Activated CD4-positive, alpha-beta T cell treated with anti-CD3 and anti-CD28 coated beads for 36 hours (primary cell): ENCODE measurements at places on chromosomes 1 and 21. TPM values are rescaled to one million over a fixed set of nuclear protein-coding genes. Genes with fewer than 3 reads are reported as not detected.

- no peaks in the 10 kb centered on the region for H3K4me1 ChIP-seq
- peaks cover 2% of the 10 kb centered on the region for H3K27me3 ChIP-seq
- DNase-seq = no peak
- H3K4me3 ChIP-seq = no peak overlapping the region
- H3K27ac ChIP-seq = no peak overlapping the region
Observed at GRCh38 chr1:74686928-74687327, 13.3 kb upstream of the ERICH3 start.

The CDK11A gene
- total RNA-seq = 50.5 TPM

The MTMR11 gene
- 1.3 TPM for total RNA-seq

- peak overlapping the region; percentile 94 for H3K27ac ChIP-seq
- H3K4me1 ChIP-seq = peaks cover 58% of the 10 kb centered on the region
- H3K4me3 ChIP-seq = peak overlapping the region; percentile 89
- H3K27me3 ChIP-seq = no peaks in the 10 kb centered on the region
- DNase-seq = peak; percentile 91
- peaks cover 17% of the 10 kb centered on the region for H3K36me3 ChIP-seq
Observed at GRCh38 chr1:153532769-153533599, 2.8 kb downstream of the S100A6 start.

DNA sequence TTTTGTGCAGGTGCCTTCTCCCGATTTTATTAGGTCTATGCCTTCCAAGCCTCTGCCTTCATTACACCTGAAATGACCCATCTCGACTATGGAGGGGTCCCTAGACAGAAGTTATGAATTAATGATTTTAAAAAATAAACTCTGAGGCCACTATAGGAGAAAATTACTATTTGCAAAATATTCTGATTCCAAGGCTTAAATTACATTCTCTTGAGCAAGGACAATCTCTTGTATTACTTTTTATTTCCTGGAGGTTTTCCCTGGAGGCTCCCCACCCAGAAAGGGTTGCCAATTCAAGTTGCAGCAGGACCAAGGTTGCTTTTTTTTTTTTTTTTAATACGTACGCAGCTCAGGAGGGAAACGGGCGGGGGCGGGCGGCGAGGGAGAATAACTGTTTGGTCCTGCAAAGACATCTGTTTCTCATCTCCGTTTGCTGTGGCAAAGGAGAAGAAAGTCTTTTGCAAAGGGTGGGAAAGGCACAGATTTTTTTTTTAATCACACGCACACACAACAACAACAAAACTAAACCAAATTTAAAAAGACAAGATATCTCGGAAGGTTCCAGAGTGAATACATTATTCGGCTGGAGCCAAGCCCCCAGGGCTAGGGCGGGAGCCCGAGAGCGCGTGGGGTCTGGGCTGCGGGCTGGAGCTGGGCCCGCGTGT, 618 bp upstream of the SERTAD4 start:
- DNase-seq = no peak
- peak overlapping the region; percentile 25 for H3K4me3 ChIP-seq
- peaks cover 10% of the 10 kb centered on the region for H3K4me1 ChIP-seq
- no peak overlapping the region for H3K27ac ChIP-seq
- H3K36me3 ChIP-seq = no peaks in the 10 kb centered on the region

DNA sequence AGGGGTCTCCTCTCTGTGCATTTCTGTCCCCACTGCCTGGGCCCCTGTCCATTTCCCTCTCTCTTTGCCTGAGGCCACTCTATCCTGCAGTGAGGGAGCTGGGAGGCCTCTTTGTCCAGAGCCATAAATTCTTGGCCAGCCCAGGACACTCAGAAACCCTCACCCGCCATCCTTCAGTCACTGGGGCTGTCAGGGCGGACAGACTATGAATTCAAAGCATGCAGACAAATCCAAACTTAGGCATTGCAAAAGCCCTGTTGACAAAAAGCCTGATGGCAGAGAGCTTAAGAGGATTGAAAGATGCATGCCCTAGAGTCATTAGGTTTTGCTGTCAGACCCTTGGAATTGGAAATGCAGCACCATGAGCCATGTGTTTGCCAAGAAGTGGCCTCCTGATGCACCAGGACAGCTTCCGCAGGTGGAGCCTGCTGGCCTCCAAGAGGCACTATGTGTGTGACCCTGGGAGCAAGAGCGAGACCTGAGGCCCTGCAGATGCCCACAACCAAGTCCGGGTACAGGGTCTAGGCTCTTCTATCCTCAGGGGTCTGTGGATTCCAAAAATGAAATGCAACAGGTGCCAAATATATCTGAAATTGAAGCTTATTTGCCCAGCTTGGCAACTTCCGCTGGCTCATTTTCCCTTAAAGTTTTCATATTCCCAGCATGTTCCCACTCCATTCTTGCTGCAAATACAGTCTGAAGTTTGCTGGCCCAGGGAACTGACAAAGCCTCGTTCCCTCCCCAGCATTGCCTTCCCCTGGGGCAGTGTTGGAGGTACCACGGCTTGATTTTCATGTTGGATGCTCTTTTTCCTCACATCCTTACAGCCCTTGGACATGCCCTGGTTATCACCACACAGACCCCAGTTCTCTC, 177.9 kb downstream of the PGBD5 start:
- H3K27me3 ChIP-seq = no peaks in the 10 kb centered on the region
- H3K4me1 ChIP-seq = peaks cover 29% of the 10 kb centered on the region
- DNase-seq = no peak
- H3K27ac ChIP-seq = no peak overlapping the region
- H3K36me3 ChIP-seq = peaks cover 59% of the 10 kb centered on the region
- H3K4me3 ChIP-seq = no peak overlapping the region

DNA sequence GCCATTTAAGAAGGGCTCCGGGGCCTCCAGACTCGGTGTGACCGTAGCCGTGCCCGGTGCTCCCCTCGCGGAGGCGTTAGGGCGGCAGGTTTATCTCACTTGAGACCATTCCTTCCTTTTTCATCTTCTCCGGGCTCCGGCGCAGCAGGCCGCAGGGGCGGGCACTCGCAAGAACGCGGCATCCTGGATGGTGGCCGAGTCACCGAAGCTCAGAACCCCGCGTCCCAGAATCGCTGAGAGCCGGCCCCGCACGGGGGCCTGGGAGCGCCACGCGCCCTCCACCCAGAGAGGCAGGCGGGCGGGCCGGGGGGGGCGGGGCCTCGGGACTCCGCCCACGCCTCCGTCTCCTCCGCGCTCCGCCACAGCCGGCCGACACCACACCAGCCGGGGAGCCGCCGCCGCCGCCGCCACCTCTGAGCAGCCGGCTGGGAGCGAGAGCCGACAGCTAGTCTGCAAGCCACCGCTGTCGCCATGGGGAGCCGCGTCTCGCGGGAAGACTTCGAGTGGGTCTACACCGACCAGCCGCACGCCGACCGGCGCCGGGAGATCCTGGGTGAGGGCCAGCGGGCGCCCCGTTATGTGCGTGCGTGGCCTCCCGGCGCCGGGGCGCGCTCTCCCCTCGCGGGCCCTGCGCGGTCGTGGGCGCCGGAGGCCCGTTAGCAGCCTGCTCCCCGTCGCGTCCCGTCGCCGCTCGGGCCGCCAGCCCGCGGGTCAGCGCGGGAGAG, at the start of gene DEGS1:
DEGS1 (plus strand) TSS at position 375 of the 725 bp plus-strand sequence; CDS start at position 472, 97 bp downstream.
- peaks cover 5% of the 10 kb centered on the region for H3K27me3 ChIP-seq
- DNase-seq = peak; percentile 91
- H3K4me3 ChIP-seq = peak within 1 kb of the TSS; percentile 82
- peaks cover 45% of the 10 kb centered on the region for H3K4me1 ChIP-seq
- H3K27ac ChIP-seq = peak within 1 kb of the TSS; percentile 95

The MATN1 gene
- 0.32 TPM for total RNA-seq

GRCh38 chr1:81358151-81358550, 442.6 kb upstream of the ADGRL2 start:
- H3K4me3 ChIP-seq = no peak overlapping the region
- H3K27ac ChIP-seq = no peak overlapping the region
- H3K27me3 ChIP-seq = no peaks in the 10 kb centered on the region
- H3K4me1 ChIP-seq = no peaks in the 10 kb centered on the region
- no peak for DNase-seq
- no peaks in the 10 kb centered on the region for H3K36me3 ChIP-seq

GRCh38 chr1:43524804-43525203, 5.9 kb upstream of the PTPRF start:
- H3K4me1 ChIP-seq = peaks cover 8% of the 10 kb centered on the region
- H3K27me3 ChIP-seq = peaks cover 37% of the 10 kb centered on the region
- H3K27ac ChIP-seq = no peak overlapping the region
- no peak overlapping the region for H3K4me3 ChIP-seq
- DNase-seq = no peak

DNA sequence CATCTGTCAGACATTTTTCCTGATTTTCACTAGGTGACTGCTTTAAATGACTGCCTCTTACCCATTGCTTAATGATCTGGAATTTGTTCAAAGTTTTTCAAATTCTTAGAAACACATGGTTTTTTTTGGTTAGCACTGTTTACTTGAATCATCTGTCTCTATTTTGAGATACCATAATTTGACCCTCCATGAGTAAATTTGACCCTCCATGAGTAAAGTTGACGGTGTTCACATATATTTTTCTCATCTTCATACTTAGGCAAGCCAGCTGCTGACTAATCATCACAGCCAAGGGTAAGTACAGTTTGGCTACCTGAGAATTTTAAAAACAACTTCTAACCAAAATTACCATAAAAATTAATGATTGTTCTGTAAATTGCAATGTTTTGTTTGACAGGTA, 586.5 kb downstream of the PTBP2 start:
- no peak overlapping the region for H3K4me3 ChIP-seq
- no peak for DNase-seq
- peaks cover 12% of the 10 kb centered on the region for H3K36me3 ChIP-seq
- no peaks in the 10 kb centered on the region for H3K27me3 ChIP-seq

DNA sequence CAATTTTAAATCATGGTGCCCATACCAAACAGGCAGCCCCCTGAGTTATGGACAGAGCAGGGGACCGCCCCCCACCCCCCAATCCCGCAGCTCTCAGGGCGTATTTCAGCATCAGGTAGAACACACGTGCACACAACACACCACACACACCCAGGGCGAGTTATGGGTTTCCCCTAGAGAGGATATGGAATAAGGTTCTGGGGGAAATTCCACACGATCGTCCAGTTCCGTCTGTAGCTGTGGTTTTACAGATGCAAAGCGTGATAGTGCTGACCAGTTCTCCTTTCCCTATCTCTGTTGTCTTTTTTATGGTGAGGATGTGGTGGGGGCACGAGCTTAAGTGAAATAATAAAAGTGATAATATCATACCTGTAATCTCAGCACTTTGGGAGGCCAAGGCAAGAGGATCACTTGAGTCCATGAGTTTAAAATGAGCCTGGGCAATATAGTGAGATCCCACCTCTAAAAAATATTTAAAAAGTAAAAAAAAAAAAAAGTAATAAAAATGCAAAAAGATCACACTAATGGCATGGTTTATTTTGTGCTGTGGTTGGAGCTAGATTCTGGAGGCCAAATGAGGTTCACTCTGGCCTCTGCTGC, 25.1 kb downstream of the C2CD2 start:
- H3K27ac ChIP-seq = peak overlapping the region; percentile 51
- peaks cover 3% of the 10 kb centered on the region for H3K27me3 ChIP-seq
- no peak overlapping the region for H3K4me3 ChIP-seq
- no peak for DNase-seq
